ENCODE measurements at places on chromosomes 6 and 20.

DNA sequence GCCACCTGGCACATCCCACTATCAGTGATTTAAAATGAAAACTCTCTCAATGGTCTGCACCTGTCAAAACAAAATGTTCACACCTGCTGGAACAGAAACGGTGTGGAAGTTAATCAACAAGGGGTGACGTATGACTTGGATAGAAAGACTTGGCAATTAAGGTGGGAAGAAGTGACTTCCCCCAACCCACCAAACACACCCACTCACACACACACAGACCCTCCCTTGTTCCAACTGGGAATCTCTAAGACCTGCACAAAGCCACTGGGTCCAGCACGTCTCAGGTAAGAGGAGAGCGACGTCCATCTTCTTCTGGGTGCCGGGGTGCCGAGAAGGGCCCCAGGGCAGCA is 25.1 kb upstream of the TCFL5 start:
- no peaks in the 10 kb centered on the region for H3K36me3 ChIP-seq
- H3K4me1 ChIP-seq, result no peaks in the 10 kb centered on the region
- no peaks in the 10 kb centered on the region for H3K27me3 ChIP-seq
- no peak overlapping the region for H3K27ac ChIP-seq

- H3K27me3 ChIP-seq, result no peaks in the 10 kb centered on the region
- H3K4me1 ChIP-seq, result peaks cover 5% of the 10 kb centered on the region
- no peaks in the 10 kb centered on the region for H3K36me3 ChIP-seq
- no peak overlapping the region for H3K27ac ChIP-seq
- no peak overlapping the region for H3K4me3 ChIP-seq
Observed at GRCh38 chr6:2220154-2220553, 25.3 kb downstream of the GMDS start.

- H3K27ac ChIP-seq, result no peak overlapping the region
- no peaks in the 10 kb centered on the region for H3K4me1 ChIP-seq
- no peaks in the 10 kb centered on the region for H3K36me3 ChIP-seq
- H3K27me3 ChIP-seq, result no peaks in the 10 kb centered on the region
- no peak overlapping the region for H3K4me3 ChIP-seq
- DNase-seq, result no peak
Observed at GRCh38 chr6:10995114-10995707, 48.9 kb downstream of the ELOVL2 start.

DNA sequence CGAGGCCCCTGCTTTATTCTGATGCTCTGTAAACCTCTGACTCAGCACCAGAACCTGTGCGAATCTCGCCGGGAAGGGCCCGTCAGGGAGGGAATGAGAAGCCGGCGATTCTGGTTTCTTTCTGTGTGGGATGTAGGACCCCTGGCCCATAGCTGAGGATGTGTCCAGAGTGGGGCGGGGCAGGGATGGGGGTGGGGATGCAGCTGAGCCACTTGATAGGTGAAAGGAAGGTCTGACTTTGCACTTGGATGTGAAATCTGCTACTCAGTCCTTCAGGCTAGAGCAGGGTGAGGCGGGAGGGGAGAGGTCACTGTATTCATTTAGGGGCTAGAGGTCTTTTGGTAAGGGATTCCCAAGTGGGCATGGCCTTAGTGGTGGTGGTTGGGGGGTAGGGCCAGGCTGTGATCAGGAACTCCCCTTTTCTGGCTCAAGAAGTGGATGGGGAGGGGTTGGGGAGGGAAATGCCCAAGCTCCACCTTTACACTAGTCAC is 2.3 kb downstream of the TOX2 start:
- no peaks in the 10 kb centered on the region for H3K27me3 ChIP-seq
- H3K27ac ChIP-seq, result no peak overlapping the region
- H3K4me3 ChIP-seq, result no peak overlapping the region
- no peaks in the 10 kb centered on the region for H3K36me3 ChIP-seq

Data from ovary (tissue), 10 donors.